ENCODE measurements at places on chromosomes 2 and 18. TPM values are rescaled to one million over a fixed set of nuclear protein-coding genes. Genes with fewer than 3 reads are reported as not detected.

Gene ACOXL
- not detected for total RNA-seq

Gene TDRD15
- total RNA-seq, result 0.06 TPM

GRCh38 chr2:190979906-190980629, 33.9 kb downstream of the STAT1 start:
- DNase-seq, result no peak

Gene PSMA8
- 1.4 TPM for total RNA-seq

DNA sequence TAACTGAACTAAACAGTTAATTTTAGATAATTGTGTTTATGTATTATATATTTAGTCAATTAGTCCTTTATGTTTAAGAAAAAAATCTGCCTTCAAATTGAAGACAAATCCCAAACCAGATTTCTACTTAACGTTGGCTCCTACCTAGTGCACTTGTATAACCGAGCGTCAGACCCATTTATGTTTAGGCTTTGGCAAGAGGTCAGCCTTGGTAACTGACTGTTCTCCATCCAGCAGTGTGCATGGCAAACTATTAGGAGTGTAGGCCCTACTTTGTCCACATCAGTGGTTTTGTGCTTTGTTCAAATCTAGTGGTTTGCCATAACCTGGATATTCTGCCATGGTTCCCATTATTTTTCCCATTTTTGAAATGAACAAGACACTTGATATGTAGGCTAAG, 114.8 kb downstream of the MIB1 start:
- DNase-seq, result no peak

- DNase-seq, result no peak
Observed at GRCh38 chr2:120988051-120988699, 252.5 kb downstream of the GLI2 start.

DNA sequence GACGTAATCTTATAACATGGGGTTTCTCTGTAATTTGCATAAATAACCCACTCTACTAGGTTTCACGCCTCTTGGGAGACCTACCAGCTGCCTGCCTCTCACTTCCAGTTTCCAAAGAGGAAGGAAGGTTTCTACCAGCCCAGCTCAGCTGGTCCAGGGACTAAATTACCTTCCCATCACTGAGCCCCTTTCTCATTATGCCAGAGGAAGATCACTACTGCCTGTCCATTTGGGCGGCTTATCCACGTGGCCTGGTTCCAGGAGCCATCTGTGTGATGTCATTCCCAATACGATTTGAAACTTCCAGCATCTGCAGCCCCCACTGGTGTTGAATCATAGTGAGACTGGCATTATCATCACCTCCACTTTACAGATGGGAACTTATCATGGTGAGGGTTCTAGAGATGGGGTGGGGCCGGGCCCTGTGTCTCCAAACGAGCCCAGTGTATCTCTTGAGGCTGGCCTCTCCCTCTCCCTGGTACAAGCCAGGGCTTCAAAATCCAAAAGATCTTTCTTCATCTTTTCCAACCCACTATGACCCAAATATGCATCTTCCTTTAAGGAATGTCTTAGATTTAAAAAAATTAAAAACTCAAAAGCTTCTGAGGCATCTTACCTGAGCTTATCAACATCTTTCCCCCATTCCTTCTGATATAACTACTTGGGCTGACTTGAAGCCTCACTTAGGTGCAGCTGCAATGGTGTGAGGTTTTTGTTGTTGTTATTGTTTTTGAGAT, 140.8 kb downstream of the DDX1 start:
- DNase-seq, result no peak

DNA sequence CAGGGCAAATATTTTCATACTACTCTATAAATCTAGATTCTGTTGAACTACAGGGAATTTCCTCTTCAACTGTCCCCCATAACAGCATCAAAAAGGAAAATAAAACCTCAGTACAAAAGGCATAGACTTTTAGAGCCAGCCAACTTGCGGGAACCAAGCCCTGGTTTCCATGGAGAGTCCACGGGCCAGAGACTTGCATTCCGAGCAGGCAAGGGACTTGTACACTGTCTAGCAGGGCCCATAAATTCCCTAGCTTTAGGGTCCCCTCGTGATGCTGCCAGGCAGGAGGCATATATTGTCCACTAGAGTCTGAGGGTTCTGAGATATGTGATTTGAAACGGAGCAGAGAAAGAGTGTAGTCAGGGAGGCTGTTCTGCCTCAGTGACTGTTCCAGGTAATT, 153.1 kb upstream of the SLC14A2 start:
- DNase-seq, result no peak

- no peak for DNase-seq
Observed at GRCh38 chr2:121998751-121999150, 243.3 kb downstream of the TSN start.

DNA sequence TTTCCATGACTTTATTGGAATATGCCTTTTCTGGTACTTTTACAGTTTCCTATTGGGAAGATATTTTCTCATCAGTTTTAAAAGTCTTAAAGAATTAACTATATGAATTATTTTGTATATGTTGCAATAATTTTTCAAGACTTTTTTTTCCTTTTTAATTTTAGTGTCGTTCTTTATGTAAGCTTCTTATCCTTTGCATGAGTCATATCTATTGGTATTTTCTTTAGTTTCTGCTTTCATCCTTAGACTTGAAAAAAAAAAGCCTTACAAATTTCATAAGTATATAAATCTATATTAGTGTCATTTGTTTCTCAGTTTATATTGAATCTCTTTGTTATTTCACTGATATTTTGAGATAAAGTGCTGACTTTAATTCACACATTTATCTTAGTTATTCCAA, 94.9 kb downstream of the DSEL start:
- DNase-seq, result no peak

Gene TTC32
- total RNA-seq, result 43.5 TPM

Gene AQP4
- total RNA-seq, result not detected

Gene KIAA2012
- not detected for total RNA-seq

Gene KCNK3
- not detected for total RNA-seq

Gene SPAST
- 19.2 TPM for total RNA-seq

DNA sequence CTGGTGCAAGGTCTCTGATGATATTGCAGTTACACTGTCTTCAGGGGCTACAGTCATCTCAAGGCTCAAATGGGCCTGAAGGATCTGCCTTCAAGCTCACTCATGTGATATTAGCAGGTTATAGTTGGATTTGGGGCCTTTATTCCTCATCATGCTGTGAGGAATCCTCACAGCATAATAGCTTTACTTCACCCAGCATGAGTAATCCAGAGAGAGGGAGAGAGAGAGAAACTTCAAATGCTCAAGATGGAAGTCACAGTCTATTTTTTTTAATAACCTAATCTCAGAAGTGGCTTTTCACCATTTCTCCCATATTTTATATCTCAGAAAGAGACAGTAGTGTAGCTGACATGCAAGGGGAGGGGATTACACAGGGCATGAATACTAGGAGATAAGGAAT, 658.7 kb downstream of the EPHA4 start:
- no peak for DNase-seq

Gene ALKAL2
- total RNA-seq, result not detected

DNA sequence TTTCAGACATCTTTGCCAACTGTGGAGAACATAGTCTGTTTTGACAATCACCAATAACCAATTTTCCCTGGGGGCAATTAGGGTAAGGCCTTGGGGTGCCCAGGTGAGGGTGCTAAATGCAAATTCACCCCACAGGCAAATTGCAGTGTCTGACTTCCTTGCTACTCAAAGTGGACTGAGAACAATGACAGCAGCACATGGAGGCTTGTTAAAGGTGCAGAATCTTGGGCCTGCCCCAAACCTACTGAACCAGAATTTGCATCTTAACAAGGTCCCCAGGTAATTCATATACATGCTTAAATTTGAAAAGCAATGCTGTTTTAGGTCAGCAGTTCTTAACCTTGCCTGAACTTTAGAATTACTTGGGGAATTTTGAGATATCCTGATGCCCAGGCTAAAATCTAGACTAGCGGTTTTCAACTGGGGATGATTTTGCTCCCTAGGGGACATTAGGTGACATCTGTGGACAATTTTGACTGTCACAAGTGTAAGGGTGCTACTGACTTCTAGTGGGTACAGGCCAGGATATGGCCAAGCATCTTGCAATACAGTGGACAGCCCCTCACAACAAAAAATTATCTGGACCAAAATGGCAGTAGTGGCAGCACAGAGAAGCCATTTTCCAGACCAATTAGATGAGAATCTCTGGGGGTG, 80.2 kb upstream of the GCFC2 start:
- DNase-seq, result no peak

DNA sequence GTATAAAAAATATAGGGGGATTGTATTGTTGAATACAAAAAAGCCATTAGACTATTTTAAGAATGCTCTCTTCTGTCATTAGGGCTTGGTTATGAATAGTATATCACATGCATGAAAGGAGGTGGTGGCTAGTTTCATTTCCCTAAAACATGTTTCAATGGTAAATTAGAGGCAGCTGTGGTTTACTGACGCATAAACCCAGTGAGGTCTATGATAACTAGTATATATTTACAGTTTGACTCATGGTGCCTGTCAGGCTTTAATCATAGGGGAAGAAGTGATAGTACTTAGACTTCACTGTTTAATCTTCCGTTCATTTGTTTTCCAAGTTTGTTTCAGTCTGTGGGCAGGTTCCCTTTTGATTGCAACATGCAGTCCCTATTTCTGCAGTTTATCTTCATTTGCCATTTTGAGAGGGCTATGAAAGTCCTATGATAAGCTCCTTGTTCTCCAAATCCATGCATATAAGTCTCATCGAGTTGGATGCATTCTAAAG, 55.1 kb upstream of the MAP4K3 start:
- DNase-seq, result no peak

- DNase-seq, result no peak
Observed at GRCh38 chr18:56217406-56217805, 421.0 kb downstream of the TXNL1 start.

DNA sequence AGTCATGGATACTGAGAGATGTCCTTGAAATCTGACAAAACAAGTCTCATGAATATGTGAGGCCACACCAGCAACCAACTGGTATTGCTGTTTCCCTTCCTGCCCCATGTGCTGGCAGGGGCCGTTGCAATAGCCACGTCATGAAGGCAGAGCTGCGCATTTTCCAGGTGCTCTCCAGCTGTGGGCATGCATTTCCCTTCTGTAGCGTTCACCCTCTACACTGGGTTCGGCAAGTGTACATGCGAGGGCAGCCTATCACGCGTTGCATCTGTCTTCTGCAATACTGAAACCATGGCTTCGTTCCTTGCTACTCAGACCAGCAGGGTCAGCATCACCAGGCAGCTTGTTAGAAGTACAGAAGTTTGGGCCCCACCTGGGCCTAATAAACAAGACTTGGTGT, 17.4 kb downstream of the ARL4C start:
- DNase-seq, result no peak

Gene ALLC
- total RNA-seq, result not detected

GRCh38 chr2:140270224-140270623, 1490.0 kb upstream of the NXPH2 start:
- no peak for DNase-seq

Gene RAB6C
- 0.11 TPM for total RNA-seq

All from activated naive CD8-positive, alpha-beta T cell treated with anti-CD3 and anti-CD28 coated beads, Interleukin-2, amount 10 ng/mL, durations not matched to agents 7 days and 5 days (primary cell).